ENCODE measurements at places on chromosomes 13 and 19. TPM values are rescaled to one million over a fixed set of nuclear protein-coding genes. Genes with fewer than 3 reads are reported as not detected.

Gene DZIP1
- polyA plus RNA-seq: 11.4 TPM

Gene CALR3
- not detected for polyA plus RNA-seq

Gene CDADC1
- polyA plus RNA-seq: 3.2 TPM

Gene TMEM86B
- 0.56 TPM for polyA plus RNA-seq

Gene ZNF543
- polyA plus RNA-seq: 1.7 TPM

Gene AP2A1
- 82.1 TPM for polyA plus RNA-seq

Gene PSG4
- 5.7 TPM for polyA plus RNA-seq

Gene LPAR6
- 12.7 TPM for polyA plus RNA-seq

Gene DPY19L3
- 31.9 TPM for polyA plus RNA-seq

Gene C3
- polyA plus RNA-seq: 10.0 TPM

Gene HCN2
- polyA plus RNA-seq: 0.83 TPM

Gene B3GLCT
- 3.3 TPM for polyA plus RNA-seq

Gene PRR22
- 0.28 TPM for polyA plus RNA-seq

Gene MISP
- polyA plus RNA-seq: 0.06 TPM

DNA sequence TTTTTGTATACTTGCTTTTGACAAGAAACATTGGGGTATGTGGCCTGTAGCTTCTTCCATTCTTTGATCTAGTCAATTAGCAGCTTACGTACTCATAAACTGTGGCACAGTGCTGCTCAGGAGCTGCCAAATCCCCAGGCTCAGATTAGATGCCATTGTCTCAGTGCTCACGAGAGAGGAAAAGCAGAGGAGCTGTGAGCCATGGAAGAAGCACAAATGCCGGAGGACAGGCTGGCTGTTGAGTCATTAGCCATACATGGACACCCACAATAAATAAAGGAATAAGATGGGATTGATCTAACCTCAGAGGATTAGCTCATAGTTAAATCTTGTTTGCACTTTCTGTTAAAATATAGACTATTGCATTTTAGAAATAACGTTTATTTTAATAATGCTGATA is 121.7 kb downstream of the POSTN start:
- no peak for DNase-seq

- DNase-seq: no peak
Observed at GRCh38 chr13:74201530-74201929, 67.3 kb upstream of the KLF12 start.

- no peak for DNase-seq
Observed at GRCh38 chr19:47357788-47358680, 8.9 kb downstream of the DHX34 start.

DNA sequence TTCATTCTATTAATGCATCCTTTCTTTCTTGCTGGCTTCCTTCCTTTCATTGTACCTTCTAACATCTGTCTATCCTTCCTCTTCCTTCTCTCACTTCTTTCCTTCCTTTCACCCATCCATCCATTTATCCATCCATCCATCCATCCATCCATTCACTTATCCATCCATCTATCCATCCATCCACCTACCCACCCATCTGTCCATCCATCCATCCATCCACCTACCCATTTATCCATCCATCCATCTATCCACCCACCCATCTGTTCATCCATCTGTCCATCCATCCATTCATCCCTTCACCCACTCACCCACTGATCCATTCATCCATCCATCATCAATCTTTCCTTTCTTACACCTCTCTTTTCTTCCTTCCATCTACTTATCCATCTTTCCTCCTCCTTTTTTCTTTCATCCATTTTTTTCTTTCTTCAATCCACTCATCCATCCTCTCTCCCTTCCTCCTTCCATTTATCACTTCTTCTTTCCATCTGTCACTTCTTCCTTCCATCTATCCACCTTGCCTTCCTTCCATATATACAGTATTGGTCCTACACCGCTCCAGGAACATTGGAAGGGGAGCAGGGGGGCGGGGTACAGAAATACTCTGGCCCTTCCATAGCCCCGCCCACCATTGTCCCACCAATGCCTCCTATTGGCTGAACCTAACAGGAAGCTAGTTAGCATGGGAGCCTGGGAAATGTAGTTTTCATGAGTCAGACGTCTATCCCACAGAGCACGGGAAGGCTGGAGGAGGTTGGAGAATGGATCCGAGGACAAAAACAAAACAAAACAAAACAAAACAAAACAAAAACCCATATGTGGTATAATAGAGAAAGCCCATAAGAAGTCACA is 45.9 kb downstream of the MBD3L1 start:
- no peak for DNase-seq

GRCh38 chr19:55686311-55687050 is 11.5 kb downstream of the EPN1 start:
- DNase-seq: no peak

DNA sequence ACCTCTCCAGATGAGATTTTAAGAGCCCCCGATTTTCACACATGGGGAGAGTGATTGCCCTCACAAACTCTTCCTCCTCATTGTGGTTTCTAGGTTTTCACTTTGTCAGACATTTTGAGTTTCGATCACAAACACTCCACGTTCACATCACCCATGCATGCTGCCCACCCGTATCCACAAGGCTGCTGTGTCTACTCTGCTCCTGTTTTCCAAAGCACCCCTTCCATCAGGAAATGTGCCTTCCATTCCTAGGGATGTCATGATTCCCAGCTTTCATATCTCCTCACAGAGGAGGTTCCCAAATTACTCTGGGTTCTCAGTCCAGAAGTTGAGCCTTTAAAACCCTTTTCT is 45.8 kb upstream of the CEACAM21 start:
- no peak for DNase-seq

DNA sequence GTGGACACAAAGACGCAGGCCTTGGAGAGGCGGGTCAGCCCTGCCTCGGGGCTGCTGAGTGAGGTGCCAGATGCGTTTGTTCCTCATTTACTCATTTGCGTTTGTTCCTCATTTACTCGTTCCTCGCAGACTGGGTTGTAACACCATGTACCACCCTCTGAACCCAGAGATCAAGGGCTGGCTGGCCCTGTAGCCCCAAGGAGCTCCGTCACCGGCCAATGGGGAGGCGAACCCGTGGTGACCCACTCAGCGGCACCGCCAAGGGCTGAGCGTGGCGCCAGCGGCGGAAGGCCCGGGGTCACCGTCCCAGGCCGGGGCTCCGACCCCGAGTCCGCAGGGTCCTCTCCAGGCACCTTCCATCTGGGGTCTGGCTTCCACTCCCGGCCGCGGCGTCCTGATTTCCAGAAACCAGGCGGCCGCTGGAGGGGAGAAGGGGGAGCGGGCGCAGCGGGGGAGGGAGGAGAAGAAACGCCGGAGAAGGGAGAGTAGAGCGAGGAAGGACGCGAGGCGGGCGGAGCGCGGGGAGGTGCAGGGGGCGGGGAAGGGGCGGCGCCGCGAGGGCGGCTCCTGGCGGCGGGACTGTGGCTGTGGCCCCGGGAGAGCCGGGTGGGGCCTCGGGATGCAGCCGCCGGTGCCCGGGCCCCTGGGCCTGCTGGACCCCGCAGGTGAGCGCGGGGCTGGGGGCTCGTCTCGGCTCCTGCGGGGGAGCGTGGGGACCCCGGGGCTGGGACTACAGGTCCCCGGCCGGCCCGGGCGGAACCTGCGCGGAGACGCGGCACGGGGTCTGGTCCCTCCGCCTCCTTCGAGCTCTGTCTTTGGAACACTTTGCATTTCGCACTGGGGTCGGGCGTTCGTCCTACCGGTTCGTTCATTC is at the start of gene TMEM255B:
Gene TMEM255B, plus strand, starts transcription at position 576 of the 874 bp plus-strand sequence. Its CDS starts 44 bp downstream, at position 620.
- DNase-seq: no peak

DNA sequence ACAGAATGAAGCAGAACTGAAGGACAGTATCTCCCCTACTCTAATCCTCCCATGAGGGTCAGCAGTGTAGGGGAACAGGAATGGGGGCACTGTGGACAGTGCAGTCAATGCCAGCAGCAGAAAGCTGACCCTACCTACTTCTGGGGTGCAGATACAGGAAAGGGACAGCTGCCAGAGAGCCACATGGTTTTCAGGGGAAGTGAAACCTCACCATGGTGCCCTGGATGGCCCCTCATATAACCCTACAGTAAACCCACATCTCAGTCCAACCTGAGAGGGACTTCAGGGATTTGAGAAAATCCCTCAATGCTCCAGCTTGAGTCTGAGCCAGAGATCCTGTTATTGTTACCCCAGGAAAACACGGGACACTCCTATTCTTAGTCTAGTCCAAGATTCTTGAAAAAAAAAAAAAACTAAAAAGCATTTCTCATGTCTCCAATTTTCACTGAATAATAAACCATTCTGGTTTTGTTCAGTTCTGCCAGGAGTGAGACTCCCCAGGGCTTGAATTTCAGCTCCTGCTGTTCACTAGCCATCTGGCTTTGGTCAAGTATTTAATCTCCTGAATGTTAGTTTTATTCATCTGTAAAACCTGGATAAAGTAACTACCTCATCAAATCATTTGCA is 511.6 kb upstream of the ARGLU1 start:
- no peak for DNase-seq

DNA sequence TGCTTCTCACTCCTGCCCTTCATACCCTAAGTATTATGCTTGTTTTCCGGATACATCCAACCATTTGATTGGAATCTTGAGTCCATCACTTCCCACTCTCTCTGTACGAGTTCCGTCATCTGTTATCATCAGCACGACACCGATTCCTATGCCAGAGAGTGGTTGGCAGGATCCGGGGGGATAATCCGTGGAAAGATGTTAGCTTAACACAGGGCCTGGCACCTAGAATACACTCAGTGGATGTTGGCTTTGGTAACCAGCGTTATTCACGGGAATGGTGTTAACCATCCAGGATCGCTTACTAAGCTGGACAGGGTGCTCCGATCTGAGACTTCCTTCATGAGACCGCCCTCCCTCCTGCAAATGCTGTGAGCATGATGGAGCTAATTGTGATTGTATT is 12.4 kb downstream of the VSTM2B start:
- no peak for DNase-seq

- no peak for DNase-seq
Observed at GRCh38 chr19:6564393-6564792, 26.6 kb downstream of the CD70 start.

- no peak for DNase-seq
Observed at GRCh38 chr13:45332831-45333219, 8.2 kb downstream of the TPT1 start.

DNA sequence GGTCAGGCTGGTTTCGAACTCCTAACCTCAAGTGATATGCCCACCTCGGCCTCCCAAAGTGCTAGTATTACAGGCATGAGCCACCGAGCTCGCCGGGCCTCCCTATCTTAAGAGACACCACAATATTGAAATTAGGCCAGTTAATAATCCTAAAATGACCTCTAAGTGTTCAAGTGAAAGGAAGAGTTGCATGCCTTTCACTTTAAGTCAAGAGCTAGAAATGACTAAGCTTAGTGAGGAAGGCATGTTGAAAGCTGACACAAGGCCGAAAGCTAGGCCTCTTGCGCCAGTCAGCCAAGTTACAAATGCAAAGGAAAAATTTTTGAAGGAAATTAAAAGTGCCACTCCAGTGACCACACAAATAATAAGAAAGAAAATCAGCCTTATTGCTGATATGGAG is 144.5 kb upstream of the FNDC3A start:
- DNase-seq: no peak

DNA sequence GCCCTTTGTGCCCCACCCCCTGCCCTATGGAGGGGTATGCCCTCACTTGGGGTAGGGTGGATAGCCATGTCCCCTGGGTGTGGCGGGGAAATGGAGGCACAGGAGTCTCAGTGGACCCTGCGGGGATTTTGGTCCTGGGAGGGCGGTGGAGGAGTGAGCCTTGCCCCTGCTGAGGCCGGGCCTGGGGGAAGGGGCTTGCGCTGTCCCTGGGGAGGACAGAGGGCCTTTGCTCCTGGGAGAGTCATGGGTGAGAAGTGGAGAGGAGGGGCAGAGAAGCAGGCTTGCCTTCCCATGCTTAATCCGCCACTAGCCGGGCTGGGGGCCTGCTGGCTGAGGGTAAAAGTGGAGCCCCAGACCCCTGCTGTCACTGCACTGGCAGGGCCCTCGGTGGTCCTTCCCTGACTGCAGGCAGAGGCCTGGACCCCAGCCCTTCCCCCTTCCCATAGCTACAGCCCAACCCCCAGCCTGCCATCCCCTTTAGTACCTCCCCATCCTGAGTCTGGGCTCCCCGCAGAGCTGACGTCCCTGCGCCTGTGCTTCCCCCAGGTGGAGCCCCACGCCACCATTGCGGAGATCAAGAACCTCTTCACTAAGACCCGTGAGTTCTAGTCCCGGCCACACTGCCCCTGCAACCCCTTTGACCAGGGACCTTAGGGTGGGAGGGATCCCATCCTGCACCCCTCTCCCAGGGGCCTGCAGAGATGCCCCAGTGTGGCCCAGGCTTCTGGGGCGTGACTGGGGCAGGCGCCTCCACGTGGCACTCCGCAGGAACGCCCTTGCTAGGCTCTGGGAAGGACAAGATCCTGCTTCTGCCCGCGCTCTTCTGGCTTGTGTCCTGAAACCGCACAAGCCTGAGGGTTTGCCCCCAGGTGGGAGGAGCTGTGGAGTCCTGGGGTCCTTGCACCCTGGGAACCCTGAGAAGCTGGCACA is 8.9 kb downstream of the NDUFB7 start:
- no peak for DNase-seq

- peak; percentile 22 for DNase-seq
Observed at GRCh38 chr19:35318679-35319448, 10.1 kb upstream of the CD22 start.

GRCh38 chr13:51590231-51590970 is 6.1 kb downstream of the WDFY2 start:
- no peak for DNase-seq

DNA sequence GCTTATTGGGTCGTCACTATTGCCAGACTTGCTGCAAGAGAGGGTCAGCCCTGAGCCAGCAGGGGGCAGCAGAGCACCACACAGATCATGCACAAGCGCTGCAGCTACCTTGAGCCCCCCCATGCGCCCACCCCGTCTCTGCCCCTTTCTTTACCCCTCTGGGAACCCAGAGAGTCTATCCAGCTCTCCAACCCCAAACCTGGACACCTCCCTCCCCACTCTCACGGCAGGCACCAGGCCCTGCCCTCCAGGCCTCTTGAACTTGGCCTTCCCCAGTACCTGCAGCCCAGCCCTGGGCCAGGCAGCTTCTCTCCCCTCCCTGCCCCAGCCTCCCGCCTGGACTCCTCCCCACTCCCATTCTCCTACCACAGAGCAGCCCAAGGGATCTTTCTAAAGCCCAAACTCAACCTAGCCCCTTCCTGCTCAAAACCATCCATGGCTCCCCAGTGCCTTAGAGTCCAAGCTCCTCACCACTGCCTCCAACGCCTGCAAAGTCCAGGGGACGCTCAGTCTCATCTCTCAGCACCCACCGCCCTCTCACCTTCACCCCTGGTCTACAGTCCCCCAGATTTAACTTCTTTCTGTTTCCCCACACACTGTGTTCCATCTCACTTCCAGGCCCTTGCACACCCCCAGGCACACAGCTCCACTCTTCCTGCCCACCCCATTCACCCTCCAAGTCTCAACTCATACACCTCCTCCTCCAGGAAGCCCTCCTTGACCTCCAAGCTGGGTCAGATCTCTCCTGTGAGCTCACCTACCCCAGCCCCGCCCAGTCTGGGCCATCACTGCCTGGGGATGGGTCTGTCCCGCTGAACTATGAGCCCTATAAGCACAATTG is 9.4 kb upstream of the CEACAM16 start:
- DNase-seq: no peak

DNA sequence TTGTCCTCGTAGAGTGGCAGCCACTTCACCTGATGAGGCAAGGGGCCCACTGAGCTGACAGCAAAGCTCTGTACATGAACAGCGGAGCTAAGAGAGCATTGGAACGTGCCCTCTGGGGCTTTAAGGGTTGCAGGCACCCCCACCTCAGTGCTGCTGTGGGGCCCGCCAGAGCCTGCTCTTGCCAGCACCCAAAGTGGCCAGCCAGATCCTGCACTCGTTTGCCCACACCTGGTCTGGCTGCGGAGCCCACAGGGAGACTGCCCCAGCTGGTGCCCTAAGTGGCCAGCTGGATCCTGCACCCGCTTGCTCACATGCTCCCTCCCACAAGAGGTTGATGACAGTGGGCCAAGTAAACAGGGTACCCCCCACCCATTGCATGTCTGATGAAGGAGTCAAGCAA is 783.4 kb upstream of the MIR17HG start:
- no peak for DNase-seq

GRCh38 chr19:18137242-18137641 is 15.7 kb upstream of the PIK3R2 start:
- no peak for DNase-seq

All from BJ (cell line).